Progenitor cell of endocrine pancreas (in vitro differentiated cells): ENCODE measurements at places on chromosomes 6 and 20.

DNA sequence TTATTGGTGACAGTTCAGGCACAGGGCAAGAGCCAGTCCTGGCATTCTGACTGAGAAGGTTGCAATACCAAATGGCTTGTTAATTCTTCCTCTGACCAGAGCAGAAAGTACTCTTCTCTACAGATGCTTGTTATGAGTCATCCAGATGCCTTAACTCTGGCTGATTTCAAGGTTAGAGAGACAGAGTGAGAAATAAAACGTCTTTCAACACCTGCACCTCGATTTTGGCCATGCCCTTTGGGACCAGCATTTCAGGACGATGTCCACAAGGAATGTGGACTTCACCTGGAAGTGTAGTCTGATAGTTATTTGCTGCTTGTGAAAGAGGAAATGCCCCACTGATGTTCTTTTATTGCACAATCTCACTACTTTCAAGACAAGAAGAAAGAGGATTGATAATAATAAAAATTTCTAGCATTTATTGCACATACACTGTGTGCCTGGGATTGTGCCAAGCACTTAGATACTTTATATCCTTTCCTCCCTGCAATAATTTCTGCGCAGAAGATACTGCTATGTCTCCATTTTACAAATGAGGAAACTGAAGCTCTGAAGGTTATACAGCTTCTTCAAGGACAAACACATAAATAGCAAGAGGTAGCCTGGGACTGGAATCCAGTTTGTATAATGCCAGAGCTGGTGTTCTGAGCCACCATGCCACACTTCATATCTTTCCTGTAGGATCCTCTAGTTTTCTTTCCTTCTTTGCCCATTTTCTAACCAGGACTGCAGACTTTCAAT lies 33.5 kb upstream of the MCM3 start:
- no peak for DNase-seq

GRCh38 chr20:32124916-32125454 lies 15.5 kb downstream of the TM9SF4 start:
- no peak for DNase-seq

DNA sequence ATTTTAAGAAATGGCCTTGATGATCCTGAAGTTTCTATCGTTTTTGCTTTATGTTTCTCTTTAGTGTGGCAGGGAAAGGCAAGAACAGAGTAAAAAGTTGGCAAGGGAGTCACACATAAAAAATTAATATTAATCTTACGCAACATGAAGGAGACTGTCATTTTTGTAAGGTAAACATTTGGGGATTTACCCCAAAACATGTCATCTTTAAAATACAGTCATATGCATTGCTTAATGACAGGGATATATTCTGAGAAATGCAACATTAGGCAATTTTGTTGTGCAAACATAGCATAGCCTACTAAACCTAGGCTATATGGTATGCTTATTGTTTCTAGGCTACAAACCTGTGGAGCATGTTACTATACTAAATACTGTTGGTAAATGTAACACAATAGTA lies 5.4 kb downstream of the RBL1 start:
- DNase-seq: no peak

GRCh38 chr6:90144928-90145555 lies 151.6 kb downstream of the BACH2 start:
- DNase-seq: no peak

DNA sequence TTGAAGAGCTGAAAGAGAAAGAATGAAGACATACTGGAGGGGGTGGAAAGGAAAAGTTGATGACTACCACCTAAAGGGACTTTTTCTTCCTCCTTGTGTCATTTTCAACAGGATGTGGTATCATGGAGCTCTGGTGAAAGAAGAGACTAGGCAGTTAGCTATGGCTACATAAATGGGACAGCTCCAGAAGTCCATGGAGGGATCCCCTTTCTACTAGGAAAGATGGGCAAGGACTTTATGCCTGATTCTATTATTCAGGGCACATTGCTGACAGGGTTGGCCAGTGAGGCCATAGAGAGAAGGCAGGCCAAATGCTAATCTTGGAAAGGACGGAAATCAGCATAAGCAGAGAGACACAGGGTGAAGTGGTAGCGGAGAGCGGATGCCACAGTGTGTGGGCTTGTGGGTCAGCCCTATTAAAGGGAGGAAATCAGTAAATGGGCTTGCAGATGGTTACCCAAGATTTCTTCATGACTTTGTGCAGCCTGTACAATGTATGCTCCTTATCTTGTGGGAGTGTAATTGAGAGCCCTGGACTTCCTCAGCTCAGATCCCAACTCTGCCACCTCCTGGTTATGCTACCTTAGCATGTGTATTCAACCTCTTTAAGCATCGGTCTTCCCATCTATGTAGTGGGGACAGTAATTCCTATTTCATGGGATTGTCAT lies 77.4 kb upstream of the TMEM170B start:
- DNase-seq: no peak

GRCh38 chr20:3687655-3688054 lies 5.8 kb upstream of the ADAM33 start:
- no peak for DNase-seq

GRCh38 chr20:42924215-42924614 lies 265.5 kb downstream of the PTPRT start:
- DNase-seq: no peak

- DNase-seq: no peak
Observed at GRCh38 chr20:3224681-3225421, 14.1 kb downstream of the SLC4A11 start.

DNA sequence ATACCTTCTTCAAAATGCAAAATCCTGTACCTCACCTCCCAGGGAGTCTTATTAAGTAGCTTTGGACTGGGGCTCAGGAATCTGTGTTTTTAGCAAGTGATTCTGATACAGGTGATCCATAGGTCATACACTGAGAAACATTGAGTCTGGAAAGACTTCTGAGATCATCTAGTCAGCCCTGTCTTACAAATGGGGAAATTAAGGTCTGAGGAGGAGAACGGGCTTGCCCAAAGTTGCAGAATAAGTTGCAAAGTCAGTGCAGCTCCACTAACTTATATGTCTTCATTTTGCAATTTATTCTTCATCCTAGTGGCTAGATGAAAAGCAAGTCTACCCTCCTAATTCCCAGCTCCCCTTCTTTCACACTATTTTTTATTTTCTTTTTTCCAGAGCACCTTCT lies 28.9 kb downstream of the KCNS1 start:
- no peak for DNase-seq

GRCh38 chr6:20126102-20126752 lies 86.0 kb downstream of the MBOAT1 start:
- DNase-seq: no peak

- DNase-seq: no peak
Observed at GRCh38 chr20:41560970-41561369, 57.2 kb downstream of the CHD6 start.

- DNase-seq: no peak
Observed at GRCh38 chr6:147873816-147874215, 365.3 kb downstream of the SAMD5 start.
